Activated naive CD4-positive, alpha-beta T cell treated with anti-CD3 and anti-CD28 coated beads for 36 hours (primary cell): ENCODE measurements at places on chromosomes 12 and 14.

DNA sequence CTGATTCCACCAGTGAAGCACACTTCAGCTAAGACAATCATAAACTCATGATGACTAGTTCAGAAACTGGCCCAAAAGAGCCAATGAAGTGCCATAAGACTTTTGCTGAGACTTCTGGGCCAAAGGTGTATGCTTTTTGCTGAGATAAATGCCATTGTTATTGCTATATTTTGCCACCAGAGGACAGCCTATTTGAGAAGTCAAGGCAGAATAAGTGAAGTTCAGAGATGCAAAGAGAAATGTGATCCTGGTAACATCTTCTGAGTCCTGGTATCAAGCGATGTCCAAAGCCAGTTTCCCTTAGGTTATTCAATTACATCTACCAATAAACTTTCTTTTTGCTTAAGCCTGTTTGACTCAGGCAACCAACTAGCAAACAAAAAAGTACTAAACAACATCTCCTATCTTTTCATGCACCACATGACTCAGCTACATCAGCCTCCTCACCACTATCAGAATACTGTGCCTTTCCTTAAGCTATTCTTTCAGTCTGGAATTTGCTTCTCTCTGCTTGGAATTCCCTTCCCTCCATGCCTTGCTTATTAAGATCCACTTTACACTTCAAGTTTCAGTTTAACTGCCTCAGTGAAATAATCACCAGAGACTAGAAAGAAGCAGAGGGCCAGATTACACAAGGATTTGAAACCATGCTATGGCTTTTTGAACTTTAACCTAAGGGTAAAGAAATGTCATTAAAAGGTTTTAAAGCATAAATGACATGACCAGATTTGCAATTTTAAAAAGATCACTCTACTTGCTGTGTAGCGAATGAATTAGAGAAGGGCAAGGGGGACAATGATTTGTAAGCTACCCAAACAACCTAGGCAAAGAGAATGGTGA, 14.0 kb downstream of the CRY1 start:
- peak; percentile 17 for DNase-seq

DNA sequence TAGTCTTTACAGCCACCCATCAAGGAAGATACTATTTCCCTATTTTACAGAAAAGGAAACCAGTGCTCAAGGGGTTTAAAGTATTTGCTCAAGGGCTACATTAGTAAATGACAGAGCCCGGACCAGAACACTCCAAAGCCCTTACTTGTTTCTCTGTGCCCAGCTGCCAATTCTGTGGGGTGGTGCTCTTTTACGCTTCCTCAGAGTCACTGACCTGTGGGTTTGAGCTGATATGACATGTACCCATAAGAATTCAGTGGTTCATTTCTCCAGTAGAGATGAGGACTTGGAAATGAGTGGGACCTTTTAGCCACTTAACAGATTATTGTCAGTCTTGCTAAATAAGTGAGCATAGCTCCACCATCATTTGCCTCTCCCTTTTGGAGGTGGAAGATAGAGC, 37.4 kb upstream of the NKX2-8 start:
- no peak for DNase-seq

DNA sequence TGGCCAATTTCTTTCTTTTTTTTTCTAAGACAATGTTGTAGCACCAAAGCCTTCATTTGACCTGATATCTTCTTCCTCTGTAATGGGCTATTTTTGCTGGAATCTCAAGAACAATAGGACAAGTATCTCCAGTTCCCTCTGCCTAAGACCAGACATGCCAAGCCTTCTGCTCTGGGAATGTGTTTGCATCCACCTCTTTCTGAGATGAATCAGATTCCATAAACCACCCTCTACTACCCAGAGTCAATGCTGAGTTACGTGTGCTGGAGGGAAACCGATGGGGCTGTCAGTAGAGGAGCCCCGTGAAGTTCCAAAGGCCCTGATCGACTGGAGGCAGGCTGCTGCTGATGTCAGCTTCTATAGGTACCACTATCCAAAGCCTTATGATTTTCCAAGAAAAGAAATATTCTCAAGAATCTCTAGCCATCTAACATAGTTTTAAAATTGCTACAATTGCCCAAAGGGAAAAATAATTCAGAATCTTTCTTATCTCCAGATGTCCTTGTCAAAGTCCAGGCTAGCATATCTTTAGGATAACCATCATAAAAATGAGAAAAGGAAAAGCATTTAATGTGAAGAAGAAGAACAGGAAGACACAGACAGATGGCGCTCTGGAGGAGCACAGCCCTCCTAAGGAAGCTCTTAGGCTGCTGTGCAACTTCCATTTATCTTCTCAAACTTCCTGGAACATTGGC, 101.9 kb downstream of the SLC8A3 start:
- peak; percentile 37 for DNase-seq

- DNase-seq, result no peak
Observed at GRCh38 chr12:70543444-70543843, 93.8 kb downstream of the PTPRB start.

DNA sequence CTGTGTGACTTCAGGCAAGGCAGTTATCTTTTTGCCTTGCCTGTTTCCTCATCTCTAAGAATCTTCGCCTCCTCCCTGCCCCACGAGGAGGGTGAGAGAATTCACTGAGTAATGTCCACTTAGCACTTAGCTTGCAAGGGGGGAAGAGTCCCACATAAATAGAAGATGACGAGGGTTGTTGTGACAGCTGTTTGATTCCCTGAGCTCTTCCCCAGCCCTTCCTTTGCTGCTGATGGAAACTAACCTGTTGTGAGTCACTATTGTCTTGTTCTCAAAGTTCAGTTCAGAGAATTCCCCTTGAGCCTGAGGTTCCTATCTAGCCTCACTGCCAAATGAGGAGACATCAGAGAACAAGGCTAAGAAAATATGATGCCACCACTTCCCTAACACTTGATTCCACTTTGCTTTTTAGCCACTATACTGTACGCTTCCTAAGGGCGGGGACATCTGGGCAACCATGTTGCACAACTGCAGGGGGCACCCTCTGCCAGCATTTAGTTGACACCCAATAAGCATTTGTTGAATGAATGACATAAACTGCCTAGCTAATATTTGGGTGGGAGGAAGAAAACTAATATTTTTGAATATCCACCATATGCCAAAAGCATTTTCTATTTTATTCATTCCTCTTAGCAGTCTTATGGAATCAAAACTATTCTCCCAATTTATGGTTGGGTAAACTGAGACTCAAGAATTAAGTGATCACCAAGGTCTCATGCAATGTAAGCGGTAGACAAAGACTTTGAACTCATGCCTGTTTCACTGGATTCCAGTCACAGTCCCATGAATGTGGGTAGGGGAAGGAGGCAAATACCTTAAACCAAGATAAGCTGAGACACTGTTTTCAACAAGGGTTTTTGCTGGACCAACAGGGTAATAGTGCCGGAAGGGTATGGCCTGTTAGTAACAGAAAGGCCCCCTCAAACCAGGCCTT, 77.6 kb downstream of the ZFP36L1 start:
- peak; percentile 70 for DNase-seq

DNA sequence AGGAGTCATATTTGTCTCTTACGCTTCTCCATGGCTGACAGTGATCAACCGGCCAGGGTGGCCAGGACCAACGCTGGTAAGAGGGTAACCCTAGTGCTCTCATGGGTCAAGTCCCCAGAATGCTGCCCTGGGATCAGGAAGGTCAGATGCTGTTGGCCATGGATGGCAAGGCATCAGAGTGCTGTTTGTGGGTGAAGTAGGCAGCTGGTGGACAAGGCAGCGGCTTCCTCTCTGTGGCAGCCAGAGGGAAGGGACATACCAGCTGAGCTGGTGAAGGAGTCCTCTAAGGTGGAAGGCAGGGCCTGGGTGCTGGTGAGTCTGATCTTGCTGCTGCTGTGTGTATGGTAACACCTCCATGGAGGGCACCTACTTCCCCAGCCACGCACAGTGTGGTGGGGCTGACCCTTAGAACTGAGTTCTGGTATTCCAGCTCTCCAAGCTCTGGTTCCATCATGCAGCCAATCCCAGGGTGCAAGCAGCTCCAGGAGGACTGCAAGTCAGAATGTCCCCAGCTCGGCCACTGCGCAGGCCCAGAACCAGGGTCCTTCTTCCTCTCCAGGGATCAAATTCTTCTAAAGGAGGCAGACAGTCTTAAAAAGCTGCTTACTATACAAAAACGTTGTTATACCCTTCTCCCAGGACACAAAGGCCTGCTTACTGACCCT, 13.4 kb upstream of the SMOC1 start:
- no peak for DNase-seq

DNA sequence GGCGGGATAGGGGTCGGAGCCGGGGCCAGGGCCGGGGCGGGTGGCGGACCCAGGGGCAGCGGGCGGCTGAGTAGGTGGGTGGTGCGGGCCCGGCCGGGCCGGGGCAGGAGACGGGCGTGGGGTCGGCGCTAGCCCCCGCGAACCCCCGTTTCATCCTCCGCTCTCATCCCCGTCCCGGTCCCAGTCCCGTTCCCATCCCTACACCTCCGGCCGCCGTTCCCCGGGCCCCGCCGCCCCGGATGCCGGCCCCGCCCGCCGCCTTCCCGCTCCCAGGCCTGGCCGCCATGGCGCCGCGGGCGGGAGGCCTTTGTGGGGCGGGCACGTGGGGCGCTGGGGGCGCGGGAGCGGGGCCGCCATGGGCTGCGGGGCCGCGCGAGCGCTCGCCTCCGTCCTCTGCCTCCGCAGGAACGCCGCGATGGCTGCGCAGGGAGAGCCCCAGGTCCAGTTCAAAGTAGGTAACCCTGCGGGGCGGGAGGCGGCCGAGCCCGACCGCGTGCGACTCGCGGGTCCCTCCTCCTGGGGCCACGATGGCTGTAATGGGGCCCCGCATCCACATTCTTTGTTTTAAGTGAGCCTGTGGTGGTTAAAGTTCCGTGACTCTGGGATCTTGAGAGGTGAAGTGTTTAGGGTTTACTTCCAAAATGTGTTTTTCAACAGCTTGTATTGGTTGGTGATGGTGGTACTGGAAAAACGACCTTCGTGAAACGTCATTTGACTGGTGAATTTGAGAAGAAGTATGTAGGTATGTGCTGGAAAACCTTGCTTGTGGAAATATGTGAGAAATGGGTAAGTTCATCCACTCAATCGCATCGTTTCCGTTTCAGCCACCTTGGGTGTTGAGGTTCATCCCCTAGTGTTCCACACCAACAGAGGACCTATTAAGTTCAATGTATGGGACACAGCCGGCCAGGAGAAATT, 572 bp downstream of the RAN start:
- peak; percentile 58 for DNase-seq

DNA sequence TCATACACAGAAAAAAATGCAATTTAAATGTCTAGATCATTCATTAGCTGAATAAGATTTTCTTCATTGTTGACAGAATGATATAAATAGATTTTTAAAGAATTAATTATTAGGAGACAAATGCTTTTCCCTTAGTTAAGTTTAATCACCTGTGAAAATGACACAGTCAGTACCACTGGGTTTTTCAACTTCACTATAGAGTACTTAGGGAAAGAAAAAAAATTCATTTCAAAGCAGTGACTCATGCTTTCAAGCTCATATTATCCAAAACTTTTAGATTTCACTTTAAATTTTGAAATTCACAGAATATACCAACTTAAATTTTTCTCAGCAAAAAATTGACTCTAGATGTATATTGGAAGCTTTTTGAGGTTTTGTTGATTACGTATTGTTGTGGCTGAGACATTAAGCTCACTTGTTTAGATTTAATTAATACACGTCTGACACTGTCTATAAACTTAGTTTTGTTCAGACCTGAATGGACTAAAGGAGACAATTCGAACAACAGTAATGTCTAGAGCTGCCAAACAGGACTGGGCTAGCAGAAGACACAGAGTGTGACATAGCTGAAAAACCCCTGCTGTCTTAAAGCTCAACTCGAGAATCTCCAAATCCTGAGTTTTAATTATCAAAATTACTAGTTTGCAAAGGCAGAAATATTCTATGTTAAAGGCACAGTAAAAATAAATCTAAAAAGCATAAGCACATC, 1.6 kb downstream of the MGAT4C start:
- DNase-seq, result no peak

GRCh38 chr14:46432516-46432915, 219.1 kb downstream of the RPL10L start:
- DNase-seq, result no peak

GRCh38 chr14:92058006-92058917, 18.4 kb upstream of the TRIP11 start:
- DNase-seq, result no peak

DNA sequence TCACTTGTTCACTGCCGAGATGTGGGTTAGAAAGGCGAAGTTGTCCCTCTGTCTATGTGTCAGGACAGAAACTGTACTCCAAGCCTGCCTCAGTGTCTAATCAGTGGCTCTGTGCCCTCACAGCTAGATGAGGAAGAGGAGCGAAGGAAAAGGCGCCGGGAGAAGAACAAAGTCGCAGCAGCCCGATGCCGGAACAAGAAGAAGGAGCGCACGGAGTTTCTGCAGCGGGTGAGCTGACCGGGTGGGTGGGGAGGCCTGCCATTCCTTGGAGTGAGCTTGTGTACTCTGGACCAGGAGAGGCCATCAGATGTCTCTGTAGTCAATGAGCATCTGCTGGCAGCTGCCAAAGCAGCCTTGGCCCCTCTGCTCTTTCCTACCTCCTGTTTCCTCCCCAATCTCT, 33.5 kb downstream of the JDP2 start:
- no peak for DNase-seq

DNA sequence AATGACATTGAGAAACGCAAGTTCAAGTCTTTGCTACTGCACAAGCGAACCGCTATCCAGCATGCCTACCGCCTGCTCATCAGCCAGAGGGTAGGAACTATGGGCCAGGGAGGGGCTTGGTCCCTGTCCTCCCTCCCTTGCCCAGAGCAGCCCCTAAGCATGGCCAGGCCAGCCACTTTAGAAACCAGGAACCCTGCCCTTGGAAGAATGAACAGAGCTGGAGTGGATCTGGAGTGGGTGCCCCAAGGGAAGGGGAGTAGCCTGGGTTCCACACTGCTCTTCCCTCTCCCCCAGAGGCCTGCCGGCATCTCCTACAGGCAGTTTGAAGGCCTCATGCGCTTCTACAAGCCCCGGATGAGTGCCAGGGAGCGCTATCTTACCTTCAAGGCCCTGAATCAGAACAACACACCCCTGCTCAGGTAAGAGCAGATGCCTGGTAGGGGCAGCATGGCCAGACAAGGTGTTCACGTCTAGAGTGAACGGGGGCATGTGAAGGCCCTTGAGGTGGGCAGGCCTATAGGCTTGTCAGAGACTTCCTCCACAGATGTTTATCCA, 55.8 kb downstream of the TPCN1 start:
- no peak for DNase-seq

- no peak for DNase-seq
Observed at GRCh38 chr14:103960457-103961055, 18.2 kb upstream of the RD3L start.

- DNase-seq, result peak; percentile 44
Observed at GRCh38 chr12:122243965-122244364, 18.1 kb upstream of the DIABLO start.

GRCh38 chr14:100551056-100551455, 36.2 kb downstream of the BEGAIN start:
- DNase-seq, result no peak

GRCh38 chr14:90758959-90759358, 57.3 kb downstream of the TTC7B start:
- peak; percentile 31 for DNase-seq
